ENCODE measurements at places on chromosomes 13 and 19.

- no peaks in the 10 kb centered on the region for H3K4me1 ChIP-seq
- H3K36me3 ChIP-seq = no peaks in the 10 kb centered on the region
- no peak for DNase-seq
- no peak overlapping the region for H3K4me3 ChIP-seq
Observed at GRCh38 chr13:92187378-92187989, 789.1 kb downstream of the GPC5 start.

GRCh38 chr19:10749435-10750384 lies 31.8 kb downstream of the DNM2 start:
- H3K27me3 ChIP-seq = no peaks in the 10 kb centered on the region
- peak overlapping the region; percentile 97 for H3K27ac ChIP-seq
- peak overlapping the region; percentile 25 for H3K4me3 ChIP-seq
- no peaks in the 10 kb centered on the region for H3K36me3 ChIP-seq
- peaks cover 54% of the 10 kb centered on the region for H3K4me1 ChIP-seq

DNA sequence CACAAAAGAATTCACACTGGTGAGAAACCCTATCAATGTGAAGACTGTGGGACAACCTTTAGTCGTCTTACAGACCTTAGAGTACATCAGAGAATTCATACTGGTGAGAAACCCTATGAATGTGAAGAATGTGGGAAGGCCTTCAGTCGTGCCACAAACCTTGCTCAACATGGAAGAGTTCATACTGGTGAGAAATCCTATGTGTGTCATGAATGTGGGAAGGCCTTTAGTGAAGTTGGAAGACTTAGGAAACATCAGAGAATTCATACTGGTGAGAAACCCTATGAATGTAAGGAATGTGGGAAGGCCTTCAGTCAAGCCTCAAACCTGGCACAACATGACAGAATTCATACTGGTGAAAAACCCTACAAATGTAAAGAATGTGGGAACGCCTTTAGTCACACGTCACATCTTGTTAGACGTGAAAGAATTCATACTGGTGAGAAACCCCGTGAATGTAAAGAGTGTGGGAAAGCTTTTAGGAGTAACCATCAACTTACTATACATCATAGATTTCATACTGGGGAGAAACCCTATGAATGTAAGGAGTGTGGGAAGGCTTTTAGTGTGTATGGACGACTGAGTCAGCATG lies 24.0 kb upstream of the ZNF573 start:
- no peak overlapping the region for H3K4me3 ChIP-seq
- no peak overlapping the region for H3K27ac ChIP-seq
- no peak for DNase-seq
- H3K36me3 ChIP-seq = no peaks in the 10 kb centered on the region

GRCh38 chr13:46172531-46172991 lies 9.4 kb downstream of the LCP1 start:
- peak overlapping the region; percentile 92 for H3K4me3 ChIP-seq
- peak overlapping the region; percentile 99 for H3K27ac ChIP-seq
- DNase-seq = peak; percentile 23
- no peaks in the 10 kb centered on the region for H3K27me3 ChIP-seq
- H3K4me1 ChIP-seq = peaks cover 86% of the 10 kb centered on the region

GRCh38 chr13:81874253-81874652 lies 1533.3 kb upstream of the SPRY2 start:
- H3K27ac ChIP-seq = no peak overlapping the region
- H3K36me3 ChIP-seq = no peaks in the 10 kb centered on the region
- H3K27me3 ChIP-seq = no peaks in the 10 kb centered on the region
- H3K4me1 ChIP-seq = no peaks in the 10 kb centered on the region

DNA sequence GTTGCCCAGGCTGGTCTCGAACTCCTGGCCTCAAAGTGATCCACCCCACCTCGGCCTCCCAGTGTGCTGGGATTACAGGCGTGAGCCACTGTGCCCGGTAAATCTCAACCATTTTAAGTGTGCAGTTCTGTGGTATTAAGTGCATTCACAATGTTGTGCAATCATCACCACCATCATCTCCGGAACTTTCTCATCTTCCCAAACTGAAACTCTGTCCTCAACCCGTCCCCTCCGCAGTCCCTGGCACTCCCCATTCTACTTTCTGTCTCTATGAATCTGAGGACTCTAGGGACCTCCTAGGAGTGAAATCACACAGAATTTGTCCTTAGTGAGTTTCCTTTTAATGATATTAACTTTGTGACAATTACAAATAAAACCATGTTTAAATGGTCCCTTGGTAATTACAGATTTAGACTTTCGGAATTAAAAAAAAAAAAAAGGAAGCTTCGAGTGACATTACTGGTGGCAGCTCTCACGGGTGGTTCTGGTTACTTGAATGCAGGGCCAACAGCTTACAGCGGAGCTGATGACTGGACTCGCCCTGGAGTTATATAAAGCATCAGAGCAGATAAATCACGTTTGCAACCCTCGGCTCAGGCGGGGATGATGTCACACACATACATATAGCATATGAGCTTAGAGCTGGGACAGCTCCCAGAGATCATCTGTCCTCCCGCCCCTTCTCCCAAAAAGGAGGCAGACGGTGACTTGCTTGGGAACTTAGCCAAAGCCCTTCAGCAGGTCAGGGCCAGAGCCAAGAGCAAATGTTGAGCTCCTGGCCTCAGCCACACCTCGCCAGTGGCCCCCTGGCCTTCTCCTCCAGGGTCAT lies 89.8 kb downstream of the ZNF557 start:
- no peaks in the 10 kb centered on the region for H3K36me3 ChIP-seq
- no peak overlapping the region for H3K27ac ChIP-seq
- H3K4me1 ChIP-seq = no peaks in the 10 kb centered on the region
- H3K4me3 ChIP-seq = no peak overlapping the region
- H3K27me3 ChIP-seq = no peaks in the 10 kb centered on the region
- DNase-seq = no peak

DNA sequence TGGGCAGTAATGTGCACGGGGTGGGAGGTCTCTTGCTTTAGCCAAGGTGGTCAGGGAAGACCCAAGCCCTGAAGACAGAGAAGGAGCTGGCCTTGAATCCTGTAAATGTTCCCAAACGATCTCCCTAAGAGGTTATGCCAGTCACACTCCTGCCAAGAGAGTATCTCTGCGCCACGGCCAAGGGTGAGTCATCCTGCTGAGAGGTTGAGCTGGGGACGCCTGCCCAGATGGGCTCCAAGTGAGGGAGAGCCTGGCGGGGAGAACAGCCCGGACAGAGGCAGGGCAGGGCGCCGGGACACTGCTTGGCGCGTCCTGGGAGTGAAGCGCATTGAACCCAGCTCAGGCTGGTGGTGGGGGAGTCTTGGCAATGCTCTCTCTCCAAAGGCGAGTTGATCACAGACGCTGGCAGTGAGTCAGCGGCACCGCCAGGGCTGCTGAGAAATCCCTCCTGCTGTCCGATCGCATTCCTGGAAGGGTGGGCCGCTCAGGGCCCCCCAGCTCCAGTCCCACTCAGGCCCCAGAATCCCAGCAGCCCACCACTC lies 16.4 kb downstream of the SULT2B1 start:
- peaks cover 8% of the 10 kb centered on the region for H3K27me3 ChIP-seq
- H3K4me3 ChIP-seq = no peak overlapping the region
- no peak overlapping the region for H3K27ac ChIP-seq
- no peaks in the 10 kb centered on the region for H3K4me1 ChIP-seq

DNA sequence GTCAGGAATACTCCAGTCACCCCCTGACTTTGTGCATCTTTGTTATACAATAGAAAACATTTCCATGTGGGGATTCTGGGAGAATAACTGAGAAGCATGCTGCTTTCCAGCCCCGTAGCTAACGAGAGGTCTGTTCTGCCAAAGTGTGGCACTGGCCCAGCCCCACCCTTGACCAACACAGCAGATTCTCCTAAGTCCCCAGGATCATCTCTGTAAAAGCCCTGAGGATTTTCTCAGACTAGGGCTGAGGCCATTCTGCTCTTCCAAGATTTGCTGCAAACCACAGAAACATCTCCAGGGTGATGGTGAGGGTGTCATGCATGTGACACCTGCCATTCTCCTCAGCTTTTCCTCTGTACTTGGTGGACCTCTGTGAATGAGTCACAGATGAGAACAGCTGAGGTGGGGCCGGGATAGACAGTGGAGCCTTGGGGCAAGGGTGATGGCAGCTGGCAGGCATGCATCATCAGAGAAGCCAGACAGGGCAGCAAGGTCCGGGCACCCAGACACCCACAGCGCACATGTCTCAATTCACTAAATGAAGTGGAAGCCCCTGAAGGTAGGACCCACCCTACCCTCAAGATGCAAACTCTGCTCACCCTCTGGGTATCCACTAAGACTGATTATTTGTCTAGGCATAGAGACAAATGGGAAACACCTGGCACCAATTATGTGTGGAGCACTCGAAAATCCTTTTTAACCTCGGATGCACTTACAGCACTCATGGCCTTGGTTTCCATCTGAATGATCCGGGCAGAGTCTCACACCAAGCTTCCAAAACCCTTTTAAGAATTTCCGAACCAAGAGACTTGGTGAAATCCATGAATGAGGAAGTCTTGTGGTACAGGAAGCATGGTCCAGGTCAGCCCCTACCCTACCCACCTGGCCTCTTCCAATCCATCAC lies 20.1 kb upstream of the DOCK9 start:
- H3K27me3 ChIP-seq = no peaks in the 10 kb centered on the region
- H3K4me1 ChIP-seq = peaks cover 69% of the 10 kb centered on the region
- peaks cover 2% of the 10 kb centered on the region for H3K36me3 ChIP-seq
- peak overlapping the region; percentile 69 for H3K4me3 ChIP-seq
- DNase-seq = no peak

DNA sequence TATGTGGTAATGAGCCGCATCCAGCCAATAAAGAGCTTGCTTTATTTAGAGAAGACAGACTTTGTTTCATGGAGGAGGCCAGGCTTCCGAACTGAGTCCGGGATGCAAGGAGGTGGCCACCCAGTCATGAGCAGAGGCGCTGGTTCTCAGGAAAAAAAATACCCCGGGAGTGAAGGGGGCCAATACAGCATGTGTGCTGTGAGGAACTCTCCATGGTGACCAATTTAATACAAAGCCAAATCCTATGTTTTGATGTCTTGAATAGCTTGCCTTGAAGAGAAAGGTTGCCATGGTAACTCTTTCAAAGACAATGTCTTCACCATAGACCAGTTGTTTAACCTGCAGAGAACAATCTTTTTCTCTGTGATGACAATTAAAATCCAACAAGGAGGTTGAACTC lies 43.4 kb upstream of the PDCD5 start:
- no peaks in the 10 kb centered on the region for H3K4me1 ChIP-seq
- H3K27ac ChIP-seq = no peak overlapping the region
- H3K36me3 ChIP-seq = peaks cover 2% of the 10 kb centered on the region
- DNase-seq = no peak
- H3K4me3 ChIP-seq = no peak overlapping the region

- H3K4me1 ChIP-seq = peaks cover 17% of the 10 kb centered on the region
- no peaks in the 10 kb centered on the region for H3K27me3 ChIP-seq
- DNase-seq = no peak
- peaks cover 2% of the 10 kb centered on the region for H3K36me3 ChIP-seq
- peak overlapping the region; percentile 0 for H3K27ac ChIP-seq
Observed at GRCh38 chr13:74270018-74270417, 135.8 kb upstream of the KLF12 start.

- no peaks in the 10 kb centered on the region for H3K36me3 ChIP-seq
- no peak overlapping the region for H3K27ac ChIP-seq
Observed at GRCh38 chr19:31602548-31602947, 253.3 kb upstream of the TSHZ3 start.

- H3K4me1 ChIP-seq = no peaks in the 10 kb centered on the region
- no peak for DNase-seq
- H3K36me3 ChIP-seq = no peaks in the 10 kb centered on the region
- H3K4me3 ChIP-seq = no peak overlapping the region
- H3K27ac ChIP-seq = no peak overlapping the region
- no peaks in the 10 kb centered on the region for H3K27me3 ChIP-seq
Observed at GRCh38 chr13:90591260-90591926, 756.1 kb upstream of the MIR17HG start.

- no peak overlapping the region for H3K27ac ChIP-seq
- H3K36me3 ChIP-seq = no peaks in the 10 kb centered on the region
- no peak for DNase-seq
- H3K4me3 ChIP-seq = no peak overlapping the region
- no peaks in the 10 kb centered on the region for H3K27me3 ChIP-seq
Observed at GRCh38 chr13:30667014-30667413, 49.3 kb downstream of the USPL1 start.

GRCh38 chr13:113842336-113843062 lies 21.4 kb downstream of the GAS6 start:
- no peak overlapping the region for H3K27ac ChIP-seq
- peaks cover 2% of the 10 kb centered on the region for H3K36me3 ChIP-seq
- peaks cover 4% of the 10 kb centered on the region for H3K4me1 ChIP-seq
- no peak for DNase-seq
- H3K4me3 ChIP-seq = no peak overlapping the region
- no peaks in the 10 kb centered on the region for H3K27me3 ChIP-seq

DNA sequence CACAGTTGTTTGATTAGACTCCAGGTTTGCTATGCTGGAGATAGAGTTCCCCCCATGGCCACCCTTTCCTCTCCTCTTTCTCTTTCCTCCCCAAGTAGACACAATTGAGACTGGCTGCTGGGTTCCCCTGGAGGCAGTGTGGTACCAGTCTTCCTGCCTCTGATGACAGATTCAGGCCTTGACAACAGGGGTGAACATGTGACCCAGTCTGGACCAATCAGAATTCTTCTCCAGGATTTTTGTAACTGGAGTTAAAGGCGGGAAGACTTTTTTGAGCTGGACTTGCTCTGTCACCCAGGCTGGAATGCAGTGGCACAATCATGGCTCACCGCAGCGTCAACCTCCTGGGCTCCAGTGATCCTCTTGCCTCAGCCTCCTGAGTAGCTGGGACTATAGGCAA lies 48.7 kb downstream of the CCNE1 start:
- no peak overlapping the region for H3K27ac ChIP-seq
- H3K27me3 ChIP-seq = peaks cover 55% of the 10 kb centered on the region
- no peaks in the 10 kb centered on the region for H3K36me3 ChIP-seq
- peaks cover 3% of the 10 kb centered on the region for H3K4me1 ChIP-seq
- no peak for DNase-seq

DNA sequence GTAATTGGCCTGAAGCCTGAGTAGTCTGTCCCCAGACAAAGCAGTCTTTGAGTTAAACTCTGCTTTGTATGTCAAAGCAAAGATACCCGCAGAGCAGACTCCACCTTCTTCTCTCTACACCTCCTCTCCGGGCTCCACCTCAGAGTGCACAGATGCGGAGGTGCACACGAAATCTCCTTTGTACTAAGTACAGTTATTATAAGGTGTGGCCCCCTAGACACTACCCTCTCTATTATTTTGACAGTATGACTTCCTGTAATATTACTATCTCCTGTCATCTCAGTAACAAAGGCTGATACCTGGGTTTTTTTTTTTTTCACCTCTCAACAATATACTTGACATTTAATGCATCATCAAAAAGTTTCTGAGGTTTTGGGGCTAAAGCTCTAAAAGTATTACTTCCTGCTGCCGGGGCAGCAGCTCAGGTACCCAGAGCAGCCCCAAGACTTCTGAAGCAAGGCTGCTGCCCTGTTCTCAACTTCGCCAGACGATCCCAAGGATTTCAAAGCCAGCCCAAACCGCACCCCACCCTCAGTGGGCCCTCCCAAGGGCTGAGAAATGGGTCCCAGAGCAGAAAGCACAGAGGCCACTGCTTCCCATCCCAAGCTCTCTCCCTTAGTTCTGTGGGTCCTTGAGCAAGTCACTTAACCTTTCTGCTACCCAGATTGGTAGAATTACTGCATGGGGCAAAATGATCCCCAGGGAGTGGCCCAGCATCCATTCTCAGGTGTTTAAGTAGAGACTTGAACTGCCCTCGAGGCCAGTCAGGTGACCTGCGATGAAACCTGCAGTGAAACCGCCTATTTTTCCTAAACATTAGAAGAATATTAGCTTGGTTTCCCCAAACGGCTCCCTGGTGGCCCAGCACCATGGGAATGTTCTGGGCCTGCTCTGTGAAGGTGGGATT lies 180.6 kb downstream of the FOXO1 start:
- peak overlapping the region; percentile 78 for H3K4me3 ChIP-seq
- H3K27me3 ChIP-seq = no peaks in the 10 kb centered on the region
- peaks cover 54% of the 10 kb centered on the region for H3K4me1 ChIP-seq
- H3K27ac ChIP-seq = peak overlapping the region; percentile 83

Data from T-helper 17 cell (primary cell).